AG04450 (cell line): ENCODE measurements at places on chromosomes 4 and X. TPM values are rescaled to one million over a fixed set of nuclear protein-coding genes. Genes with fewer than 3 reads are reported as not detected.

DNA sequence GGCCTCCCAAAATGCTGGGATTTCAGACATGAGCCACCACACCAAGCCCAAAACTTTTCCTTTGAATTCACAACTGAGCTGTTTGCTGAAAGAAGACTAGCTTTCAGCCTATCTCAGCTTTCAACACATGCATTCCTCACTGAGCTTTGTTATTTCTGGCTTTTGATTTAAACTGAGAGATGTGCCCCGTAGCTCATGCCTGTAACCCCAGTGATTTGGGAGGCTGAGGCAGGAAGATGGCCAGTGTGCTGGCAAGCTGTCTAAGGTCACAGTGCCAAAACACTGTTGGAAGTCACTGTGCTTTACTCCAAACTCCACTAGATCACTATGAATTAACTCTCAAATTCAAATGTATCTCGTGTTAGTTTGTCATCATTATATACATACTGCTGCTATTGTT, 779.5 kb downstream of the TRIML1 start:
- DNase-seq = no peak

GRCh38 chrX:30935985-30936384, 46.9 kb upstream of the TAB3 start:
- DNase-seq = no peak

The COMMD8 gene
- polyA plus RNA-seq = 21.1 and 35.1 TPM in 2 replicates

DNA sequence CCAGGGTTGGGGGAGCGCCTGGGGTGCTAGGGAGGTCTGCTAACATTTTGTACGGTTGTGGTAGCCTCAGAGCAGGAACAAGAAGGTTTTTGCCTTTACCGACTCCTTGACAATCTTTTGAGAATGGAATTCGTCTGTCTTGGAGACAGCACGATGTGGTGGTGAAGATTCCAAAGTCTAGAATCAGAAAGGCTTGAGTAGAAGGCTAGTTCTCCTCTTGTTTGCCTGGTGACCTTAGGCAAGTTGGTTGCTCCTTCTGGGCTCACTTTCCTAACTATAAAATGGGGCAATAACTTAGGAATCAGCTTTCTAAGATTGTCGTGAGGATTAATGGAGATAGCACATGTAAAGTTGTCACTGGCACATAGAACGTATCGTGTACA, 741 bp downstream of the FAM47E start:
- no peak for DNase-seq

DNA sequence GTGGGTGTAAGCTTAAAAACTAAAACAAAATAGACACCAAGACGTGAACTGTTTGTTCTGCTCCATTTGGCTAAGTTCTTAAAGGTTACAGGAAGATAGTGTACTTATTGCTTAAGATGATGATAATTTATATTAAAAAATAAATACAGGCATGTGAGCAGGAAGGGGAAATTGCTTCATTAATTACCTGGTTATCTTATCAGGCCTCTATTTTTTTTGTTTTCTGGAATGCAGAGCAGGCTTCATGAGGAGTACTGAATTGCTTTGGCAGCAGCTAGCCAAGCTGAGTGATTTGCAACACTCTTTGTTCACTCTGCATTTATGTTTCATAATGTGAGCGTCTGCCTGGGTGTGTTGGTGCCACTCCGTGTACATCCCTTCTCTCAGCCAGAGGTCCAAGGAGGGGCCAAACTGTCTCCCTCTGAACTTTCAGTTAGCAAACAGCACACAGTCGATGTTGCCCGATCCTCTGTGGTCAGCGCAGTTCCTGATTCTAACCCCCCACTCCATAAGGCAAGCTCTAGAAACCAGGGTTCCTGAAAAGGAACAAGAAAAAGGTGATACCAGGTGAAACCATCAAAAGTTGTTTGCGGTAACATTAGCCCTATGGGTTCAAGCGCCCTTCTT, 348.2 kb downstream of the SPRY1 start:
- no peak for DNase-seq

The ASB12 gene
- not detected in 2 replicates for polyA plus RNA-seq

The ZFX gene
- polyA plus RNA-seq = 16.2 and 23.1 TPM in 2 replicates

- no peak for DNase-seq
Observed at GRCh38 chr4:151569650-151570049, 160.7 kb downstream of the FHIP1A start.

- DNase-seq = no peak
Observed at GRCh38 chrX:128975745-128976144, 547.5 kb downstream of the SMARCA1 start.

GRCh38 chr4:147108409-147108808, 162.7 kb upstream of the TTC29 start:
- DNase-seq = no peak

DNA sequence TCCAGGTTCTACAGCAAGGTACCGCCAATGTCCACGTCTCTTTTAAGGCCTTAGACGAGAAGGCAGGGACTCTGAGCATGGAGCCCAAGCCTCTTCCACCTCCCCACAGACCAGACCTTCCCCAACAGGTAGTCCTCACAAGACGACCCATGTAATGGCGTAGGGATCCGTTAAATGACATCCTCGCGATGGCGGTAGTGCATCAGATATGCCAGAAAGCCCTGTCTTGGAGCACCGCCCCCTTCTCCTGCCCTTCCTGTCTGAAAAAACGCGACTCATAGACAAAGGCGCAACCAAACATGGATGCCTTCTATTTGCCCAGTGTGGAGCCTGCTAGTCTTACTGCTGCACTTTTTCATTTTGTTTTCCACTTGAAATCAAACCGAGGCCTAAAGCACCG, 185.4 kb downstream of the OR13H1 start:
- DNase-seq = no peak

DNA sequence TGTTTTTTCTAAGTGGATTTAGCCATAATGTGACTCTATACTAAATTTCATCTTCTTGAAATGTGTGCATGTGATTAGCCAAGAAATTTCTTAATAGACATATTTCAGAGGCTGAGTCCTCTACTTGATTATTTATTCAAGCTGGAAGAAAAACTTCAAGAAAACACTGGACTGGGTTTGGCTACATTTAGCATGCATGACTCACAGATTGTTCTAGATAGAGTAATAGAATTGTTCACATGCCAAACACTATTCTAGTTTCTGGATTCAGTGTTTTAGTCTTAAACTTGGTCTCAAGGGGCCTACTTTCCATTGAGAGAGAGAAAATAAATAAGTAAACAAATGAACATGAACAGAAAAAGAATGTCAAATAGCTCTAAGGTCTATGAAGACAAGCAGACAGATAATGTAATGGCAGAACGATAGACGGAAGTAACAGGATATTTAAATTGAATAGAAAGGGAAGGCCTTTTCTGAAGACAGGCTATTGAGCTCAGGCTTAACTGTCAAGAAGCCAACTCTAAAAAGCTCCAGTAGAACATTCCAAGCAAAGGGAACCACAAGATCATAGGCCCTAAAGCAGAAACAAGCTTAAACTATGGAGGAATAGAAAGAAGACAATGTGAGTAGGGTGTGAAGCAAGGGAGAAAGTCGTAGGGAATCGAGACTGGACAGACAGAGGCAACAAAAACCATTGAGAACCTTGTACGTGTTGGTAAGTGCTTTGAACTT, 104.6 kb downstream of the TMEM144 start:
- DNase-seq = peak; percentile 90

DNA sequence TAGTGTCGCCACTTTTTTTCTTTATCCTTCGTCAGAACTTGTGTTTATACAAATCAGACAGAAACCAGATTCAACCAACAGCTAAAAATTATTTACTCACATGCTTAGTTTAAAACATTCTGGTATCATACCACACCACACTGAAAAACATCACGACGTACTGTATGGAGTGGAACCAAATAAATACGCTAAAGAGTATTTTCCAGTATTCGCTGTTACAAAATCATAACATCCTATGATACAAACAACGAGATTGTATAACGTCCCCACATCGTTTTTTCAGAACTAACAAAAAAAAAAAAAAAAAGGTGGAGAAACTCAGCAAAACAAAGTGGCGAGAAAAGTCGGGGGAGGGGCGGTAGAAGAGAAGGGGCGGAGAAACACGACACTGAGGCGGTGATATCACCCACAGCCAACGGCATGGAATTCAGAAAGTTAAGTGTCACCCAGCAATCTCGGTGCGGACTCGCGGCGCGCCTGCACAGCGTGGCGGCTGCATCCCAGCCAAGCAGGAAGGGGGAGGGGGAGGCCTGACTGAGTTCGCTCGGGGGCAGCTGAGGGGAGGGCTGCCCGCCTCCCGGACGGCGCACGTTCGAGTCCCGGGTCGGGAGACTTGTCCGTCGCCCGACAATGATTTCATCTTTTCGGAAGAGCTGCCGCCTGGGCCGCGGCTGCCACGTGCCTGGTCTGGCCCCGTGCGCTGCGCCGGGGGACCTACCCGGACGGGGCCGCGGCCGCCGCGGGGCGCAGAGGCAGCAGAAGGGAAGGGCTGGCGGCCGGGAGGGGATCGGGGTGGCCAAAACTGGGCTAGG, 920 bp downstream of the SETD7 start:
- peak; percentile 46 for DNase-seq

- no peak for DNase-seq
Observed at GRCh38 chr4:26634237-26634636, 50.4 kb downstream of the TBC1D19 start.

The CXXC4 gene
- 0.02 TPM in 1 of 2 replicates, not detected in the other for polyA plus RNA-seq

The NAA15 gene
- 20.5 and 30.2 TPM in 2 replicates for polyA plus RNA-seq

The CYSLTR1 gene
- polyA plus RNA-seq = not detected in 2 replicates

The ABCB7 gene
- 18.7 and 25.3 TPM in 2 replicates for polyA plus RNA-seq

DNA sequence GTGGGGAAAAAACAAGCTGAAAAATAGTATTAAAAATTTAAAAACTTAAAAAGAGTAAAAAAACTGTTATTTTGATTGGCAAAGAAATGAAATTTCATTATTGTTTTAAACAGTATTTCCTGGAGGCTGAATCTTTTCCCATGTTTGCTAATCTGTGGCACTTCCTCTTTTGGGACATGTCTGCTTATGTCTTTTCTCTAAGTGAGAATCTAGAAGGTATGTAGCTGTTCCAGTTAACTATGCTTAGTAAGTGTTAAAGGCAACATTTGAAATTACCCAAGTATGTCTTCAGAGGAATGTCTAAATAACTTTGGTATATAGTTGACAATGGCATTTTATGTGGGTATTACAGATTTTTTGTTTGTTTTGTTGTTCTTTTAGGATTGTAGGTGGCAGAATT, 81.6 kb upstream of the TBC1D9 start:
- DNase-seq = no peak

DNA sequence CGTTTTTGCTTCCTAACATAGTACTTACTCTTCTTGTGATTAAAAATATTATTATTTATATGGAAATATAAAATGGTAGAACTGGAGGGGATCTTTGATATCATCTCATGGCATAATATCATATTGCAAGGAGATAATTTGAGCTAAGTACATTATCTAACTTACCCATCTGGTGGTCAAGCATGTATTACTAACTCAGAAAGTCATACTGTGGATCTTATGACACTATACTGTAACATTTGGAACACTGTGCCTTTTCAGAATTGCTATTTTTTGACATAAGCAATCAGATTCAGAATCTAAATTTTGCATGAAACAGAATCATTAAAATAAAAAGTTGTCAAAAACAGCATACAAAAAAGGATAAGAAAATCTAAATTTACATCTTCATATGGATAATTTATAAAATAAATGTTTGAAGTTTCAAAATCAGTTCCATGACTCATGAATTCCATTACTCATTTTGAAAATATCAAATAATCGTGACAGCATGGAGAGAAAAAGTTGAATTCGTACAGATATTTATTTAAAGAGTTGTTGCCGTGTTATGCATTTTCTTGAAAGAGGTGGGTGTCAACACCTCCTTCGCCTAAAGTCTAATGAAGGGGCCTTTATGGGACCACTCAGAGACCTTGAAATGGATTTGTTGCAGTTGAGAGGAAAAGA, 928.1 kb downstream of the PDHA2 start:
- no peak for DNase-seq

- DNase-seq = no peak
Observed at GRCh38 chrX:52870046-52870445, 2.2 kb upstream of the XAGE3 start.

- DNase-seq = no peak
Observed at GRCh38 chr4:150591406-150591805, 9.5 kb downstream of the MAB21L2 start.

- DNase-seq = no peak
Observed at GRCh38 chr4:102503301-102503746, 2.2 kb downstream of the NFKB1 start.

The CFAP47 gene
- not detected in 2 replicates for polyA plus RNA-seq

DNA sequence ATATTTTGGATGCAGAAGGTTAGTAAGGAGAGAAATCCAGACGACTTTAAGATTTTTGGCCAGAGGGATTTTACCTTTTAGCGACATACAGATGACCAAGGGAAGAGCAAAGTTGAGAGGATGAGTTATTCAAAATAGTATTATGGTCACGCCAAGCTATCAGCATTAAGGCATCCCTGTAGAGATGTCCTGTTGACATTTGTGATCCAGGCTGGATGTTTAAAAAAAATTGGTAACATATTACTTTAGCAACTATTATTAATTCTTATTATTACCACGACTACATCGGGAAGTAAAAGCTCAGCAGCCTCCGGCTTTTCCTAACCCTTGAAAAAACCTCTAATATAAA, 562 bp upstream of the OSTC start:
- DNase-seq = no peak

DNA sequence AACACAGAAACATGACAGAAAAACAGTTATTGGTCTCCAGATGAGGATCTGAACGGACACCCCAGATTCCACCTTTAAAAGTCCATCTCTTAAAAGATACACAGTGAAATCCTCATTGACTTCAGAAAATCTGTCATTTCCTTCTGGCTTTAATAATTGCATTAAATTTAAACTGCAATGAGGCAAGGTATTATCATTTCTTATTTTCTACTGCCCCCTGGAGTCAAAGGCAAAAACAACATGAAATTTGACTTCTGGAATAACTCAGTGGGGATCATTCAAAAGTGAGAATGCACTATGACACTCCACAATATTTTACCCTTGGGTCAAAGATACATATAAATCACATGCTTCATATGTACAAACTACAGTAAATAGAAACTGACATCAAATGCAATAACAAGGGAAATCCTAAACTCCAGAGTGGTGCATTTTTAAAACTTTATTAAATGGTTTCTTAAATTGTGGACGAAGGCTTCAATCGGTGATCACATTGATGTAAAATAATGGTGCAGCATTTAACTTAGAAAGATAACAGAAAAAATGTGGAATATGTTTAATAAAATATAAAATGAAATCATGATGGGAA, 56.4 kb upstream of the SPANXN1 start:
- DNase-seq = no peak

The SULT1E1 gene
- polyA plus RNA-seq = not detected in 2 replicates

DNA sequence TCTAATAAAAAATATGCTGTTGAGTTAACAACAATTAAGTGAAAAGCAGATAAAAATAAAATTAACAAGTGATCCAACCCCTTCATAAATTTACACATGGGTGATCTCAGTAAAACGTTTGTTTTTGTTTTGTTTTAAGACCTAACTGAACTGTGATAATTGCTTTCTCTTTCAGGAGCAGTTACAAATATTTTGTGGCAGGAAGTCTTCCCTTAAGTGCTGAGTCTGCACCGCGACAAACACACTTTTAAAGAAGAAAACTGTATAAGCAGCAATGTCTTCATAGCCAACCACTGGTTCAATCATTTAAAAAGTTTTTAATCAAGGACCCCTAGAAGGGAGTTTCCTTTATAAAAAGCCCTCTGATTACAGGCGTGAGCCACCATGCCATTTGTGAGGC, 53.7 kb upstream of the NFKB1 start:
- no peak for DNase-seq
